CD4-positive, alpha-beta T cell (primary cell): ENCODE measurements at places on chromosomes 1 and 21.

DNA sequence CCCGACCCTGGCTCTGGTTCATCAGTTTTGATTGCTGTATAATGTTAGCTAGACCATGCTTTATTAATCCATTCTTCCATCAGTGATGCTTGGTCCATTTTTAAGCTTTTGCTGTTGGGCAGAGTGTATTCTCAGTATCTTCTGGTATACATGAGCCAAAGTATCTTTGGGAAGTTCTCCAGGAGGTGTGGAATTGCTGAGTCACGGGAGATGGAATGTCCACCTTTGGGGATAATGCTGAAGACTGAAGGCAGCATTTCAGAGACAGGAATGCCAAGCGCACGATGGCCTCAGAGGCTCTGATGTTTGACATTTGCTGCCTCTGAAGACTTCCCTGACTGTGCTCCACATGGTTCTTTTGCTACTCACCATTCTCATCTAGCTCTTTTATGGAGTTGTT lies 266.3 kb upstream of the KAZN start:
- DNase-seq = no peak

DNA sequence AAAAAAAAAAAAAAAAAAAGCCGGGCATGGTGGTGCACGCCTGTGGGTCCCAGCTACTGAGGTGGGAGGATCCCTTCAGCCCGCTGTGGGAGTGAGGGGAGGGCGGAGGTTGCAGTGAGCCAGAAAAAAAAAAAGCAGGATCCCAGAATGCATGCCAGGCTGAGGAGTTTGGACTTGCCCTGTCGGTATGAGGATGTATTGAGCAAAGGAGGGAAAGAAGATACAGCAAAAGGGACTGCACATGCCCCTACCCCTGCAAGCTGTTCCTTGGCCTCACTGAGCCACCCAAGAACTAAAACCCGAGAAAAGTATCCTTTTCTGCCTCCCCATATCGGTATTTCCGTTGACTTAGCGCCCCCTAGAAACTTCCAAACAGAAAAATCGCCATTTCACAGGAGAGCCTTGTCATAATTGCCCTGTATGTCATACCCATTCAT lies 1.3 kb upstream of the GPATCH4 start:
- DNase-seq = no peak

GRCh38 chr1:231940116-231940515 lies 313.5 kb downstream of the DISC1 start:
- no peak for DNase-seq

DNA sequence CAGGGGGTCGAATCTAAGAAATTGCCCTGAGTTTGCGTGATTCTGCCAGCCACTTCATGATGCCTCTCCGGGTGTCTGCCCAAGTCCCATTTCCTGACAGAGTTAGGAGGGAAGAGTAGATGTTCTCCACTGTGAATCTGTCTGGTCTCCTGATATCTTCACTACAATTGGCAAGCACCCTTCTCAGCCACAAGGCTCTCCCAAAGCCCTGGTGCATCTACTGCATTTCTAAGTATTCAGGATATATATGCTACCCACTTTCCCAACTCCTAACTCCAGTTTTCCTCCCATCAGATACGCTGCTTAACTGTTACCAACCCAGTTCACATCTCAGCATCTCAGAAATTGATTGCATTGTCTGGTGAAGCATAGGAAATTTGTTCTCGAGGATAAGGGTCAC lies 25.9 kb upstream of the OVAAL start:
- no peak for DNase-seq

GRCh38 chr1:248837781-248838356 lies at the start of gene ZNF672:
ZNF672 (plus strand) TSS chr1:248838224; CDS start chr1:248847275, 9,051 bp downstream.
- DNase-seq = peak; percentile 93

- DNase-seq = no peak
Measured at GRCh38 chr21:21183092-21183491, 184.9 kb downstream of the NCAM2 start.

DNA sequence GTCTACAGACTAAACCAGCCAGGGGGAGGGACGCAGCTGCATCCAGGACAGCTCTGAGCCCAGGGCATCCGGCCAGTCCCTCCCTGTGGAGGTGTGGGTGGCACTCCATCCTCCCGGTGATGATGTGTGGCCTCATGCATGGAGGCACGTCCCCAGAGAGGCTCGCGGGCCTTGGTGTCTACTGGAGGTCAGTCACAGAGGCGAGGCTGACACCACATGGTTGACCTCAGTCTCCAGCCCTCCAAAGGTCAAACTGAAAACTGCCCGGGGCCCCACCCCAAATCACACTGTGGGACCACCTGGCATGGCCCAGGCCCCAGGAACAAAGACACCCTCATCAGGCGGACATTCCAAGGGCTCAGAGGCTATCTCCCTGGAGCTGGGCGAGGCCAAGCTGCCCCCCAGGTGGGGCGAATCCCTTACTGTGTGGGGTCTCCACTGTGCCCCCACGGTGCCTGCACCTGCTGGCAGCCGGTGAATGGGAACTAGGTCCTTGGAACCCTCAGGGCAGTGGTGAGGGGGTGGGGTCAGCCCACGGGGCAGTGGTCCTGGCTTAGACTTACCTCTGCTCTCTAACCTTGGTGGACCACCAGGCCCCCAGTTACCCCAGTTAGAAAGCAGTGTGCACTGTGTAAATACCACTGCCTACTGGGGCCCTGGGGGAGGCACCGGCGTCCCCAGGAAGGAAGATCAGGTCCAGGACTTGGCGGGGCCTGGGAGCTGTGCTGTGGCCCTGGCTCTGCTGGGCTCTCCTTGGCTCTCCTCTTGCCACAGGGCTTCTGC lies 49.1 kb downstream of the TRPM2 start:
- DNase-seq = no peak

- DNase-seq = no peak
Measured at GRCh38 chr21:35319684-35320283, 270.7 kb upstream of the RUNX1 start.

DNA sequence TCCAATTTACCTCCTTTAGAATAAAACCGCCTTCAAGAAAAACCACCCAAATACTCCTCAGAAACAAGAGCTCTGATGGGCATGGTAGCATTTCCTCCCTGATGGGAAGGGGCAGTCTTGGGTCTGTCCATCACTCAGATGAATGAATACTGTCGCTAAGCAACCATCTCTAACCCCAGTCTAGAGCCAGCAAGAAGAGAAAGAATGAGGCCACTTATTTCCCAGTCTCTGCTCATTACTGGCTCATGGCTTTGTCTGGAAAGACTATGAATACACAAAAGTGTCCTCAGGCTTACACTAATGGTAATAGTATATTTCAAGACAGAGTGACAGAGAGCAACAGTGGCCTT lies 51.0 kb upstream of the F3 start:
- no peak for DNase-seq

DNA sequence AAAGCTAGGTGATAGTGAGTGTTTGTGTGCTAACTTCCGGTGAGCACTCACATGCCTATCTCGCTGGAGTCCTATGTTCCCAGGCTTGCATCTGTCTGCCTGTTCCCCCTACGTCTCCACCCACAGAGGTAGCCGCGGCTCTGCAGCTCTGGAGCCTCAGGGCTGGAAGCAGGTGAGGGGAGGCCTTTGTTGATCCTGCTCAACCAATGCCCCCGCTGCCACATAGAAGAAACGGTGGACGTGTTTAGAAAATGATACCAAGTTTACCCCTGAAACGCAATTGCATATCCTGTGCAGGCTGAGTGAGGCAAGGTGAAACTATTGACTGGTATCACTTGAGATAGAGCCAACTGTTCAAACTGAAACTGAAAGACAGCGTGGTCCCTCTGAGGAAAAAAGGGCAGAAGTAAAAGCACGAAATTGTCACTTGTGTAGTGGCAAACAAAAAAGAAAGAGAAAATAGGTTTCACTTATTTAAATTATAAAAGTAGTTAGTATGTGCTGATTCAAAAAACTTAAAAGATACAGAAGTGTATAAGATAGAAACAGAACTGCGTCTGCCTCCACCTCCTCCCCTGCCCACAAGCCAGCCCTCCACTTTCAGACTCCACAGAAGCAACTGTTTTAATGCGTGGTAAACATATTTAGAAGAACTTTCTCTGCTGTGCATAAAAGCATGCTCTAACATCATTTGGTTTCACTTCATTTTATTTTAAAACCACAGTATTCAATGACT lies 38.6 kb upstream of the ETS2 start:
- peak; percentile 35 for DNase-seq

DNA sequence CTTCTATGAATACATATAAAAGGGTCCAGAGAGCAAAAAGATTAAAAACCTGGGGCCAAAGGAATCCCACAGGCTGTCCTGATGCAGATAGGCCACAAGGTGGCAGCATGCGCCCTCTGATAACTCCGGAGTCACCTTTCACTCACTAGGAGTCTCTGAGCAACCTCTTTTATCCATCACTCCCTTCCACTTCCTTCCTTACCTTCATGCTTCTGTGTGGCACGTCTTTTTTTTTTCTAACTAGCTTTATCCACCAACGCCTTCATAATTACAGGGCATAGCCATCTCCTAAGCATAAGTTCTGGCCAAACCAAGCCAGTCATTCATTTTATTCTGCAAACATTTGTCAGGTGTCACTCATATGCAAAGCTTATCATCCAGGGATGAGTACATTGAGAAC lies 3.9 kb upstream of the PGLYRP4 start:
- peak; percentile 29 for DNase-seq

GRCh38 chr1:78132948-78133322 lies 87.2 kb downstream of the GIPC2 start:
- DNase-seq = no peak

DNA sequence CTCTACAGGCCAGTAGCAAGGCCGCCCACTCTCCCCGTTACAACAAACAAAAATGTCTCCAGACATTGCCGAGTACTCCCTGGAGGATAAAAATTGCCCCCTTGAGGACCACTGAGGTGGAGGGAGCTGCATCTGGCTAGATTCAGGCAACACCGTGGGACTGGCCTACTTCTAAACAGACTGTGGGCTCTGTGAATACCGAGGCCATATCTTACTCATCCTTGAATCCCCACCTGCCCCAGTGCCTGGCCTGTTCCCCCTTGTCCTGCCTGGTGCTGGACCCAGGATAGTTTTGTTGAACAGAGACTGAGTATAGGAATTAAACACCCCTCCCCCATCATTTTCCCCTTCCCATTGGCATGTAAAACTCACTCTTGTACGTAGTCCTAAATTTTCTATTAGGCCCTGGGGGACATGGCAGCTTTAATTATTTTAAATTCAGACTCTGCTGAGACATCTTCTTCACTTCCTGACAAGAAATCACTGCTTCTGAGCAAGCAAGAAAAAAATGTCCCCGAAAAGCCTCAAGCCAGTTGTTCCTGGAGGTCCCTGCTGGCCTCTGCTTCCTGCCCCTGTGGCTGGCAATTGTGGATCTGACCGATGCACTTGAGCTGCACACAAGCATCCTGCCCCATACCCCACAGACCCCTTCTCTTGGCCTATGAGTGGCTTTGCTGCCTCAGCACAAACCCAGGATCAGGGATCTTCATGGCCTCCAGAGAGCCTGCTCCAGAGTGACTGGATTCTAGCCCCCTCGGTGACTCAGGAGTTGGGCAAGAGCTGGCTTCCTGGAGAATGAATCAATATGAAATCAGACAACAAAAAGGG lies 111.0 kb downstream of the ACTL8 start:
- no peak for DNase-seq

GRCh38 chr1:178275553-178275952 lies 181.6 kb downstream of the RASAL2 start:
- no peak for DNase-seq

DNA sequence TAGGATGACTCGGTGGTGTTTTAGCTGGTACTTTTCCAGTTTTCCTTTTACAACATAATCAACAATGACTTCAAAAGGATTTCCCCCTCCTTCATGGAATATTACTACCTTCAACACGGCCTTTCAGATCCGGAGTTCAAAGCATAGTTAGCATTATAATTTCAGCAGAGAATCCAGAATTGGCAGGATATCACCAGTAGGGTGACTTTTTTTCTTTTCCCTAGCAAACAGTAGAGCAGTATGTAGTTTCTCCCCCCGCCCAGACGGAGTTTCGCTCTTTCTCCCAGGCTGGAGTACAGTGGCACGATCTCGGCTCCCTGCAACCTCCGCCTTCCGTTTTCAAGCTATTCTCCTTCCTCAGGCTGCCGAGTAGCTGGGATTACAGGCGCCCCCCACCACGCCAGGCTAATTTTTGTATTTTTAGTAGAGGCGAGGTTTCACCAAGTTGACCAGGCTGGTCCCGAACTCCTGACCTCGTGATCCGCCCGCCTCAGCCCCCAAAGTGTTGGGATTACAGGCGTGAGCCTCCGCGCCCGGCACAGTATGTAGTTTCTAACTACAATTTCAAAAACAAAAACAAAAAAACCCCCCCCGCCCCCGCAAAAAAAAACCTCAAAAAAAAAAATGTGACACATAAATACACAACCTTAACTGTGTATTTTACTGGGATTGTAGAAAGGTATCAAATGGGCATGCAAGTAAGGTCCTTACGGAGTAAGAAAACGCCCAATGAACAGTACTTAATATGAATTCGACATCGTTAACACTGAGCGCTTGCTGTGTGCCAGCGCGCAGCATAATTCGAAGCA lies 1.5 kb upstream of the COX20 start:
- peak; percentile 30 for DNase-seq

DNA sequence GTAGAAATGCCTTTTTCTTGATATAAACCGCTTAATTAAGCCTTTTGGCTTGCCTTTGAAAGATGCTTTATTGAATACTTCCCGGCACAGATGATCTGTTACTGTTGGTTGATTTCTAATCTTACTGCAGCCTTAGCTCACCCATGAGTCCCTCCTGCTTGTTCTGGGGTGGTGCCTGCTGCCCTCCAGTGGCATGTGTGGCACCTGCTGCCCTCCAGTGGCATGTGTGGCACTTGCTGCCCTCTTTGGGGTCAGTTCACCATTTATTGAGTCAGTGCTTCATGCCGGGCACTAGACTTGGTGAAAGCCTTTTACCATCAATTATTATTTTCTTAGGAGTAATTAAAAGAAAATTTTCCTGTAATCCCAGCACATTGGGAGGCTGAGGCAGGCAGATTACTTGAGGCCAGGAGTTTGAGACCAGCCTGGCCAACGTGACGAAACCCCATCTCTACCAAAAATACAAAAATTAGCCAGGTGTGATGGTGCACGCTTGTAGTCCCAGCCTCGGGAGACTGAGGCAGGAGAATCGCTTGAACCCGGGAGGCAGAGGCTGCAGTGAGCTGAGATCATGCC lies 54.3 kb downstream of the ADARB1 start:
- DNase-seq = peak; percentile 88

DNA sequence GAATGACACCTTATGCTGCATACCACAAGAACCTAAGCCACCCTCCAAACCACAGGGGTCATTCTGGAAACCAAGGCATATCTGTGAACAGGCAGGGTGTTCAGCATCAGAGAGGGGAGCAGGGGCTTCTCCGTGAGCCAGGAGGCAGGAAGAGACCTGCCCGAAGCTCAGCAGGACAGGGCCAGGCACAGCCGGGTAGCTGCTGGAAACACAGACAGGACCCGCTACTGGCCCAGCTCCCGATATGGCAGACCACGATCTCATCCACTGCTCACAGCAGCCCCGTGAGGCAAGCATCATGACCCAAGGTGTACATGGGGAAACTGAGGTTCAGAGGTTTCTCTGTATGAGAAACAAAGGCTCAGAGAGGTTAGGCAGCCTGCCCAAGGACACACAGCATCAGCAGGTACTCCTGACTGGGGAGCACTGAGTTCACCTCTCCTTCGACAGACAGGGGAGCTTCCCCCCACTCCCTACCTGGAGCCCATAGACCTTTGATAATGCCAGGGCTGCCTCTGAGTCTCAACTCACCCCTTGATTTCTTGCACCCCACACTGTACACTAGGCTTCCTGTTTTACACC lies 317.7 kb downstream of the MATN1 start:
- no peak for DNase-seq
